Heart left ventricle (tissue), 16 donors: ENCODE measurements at places on chromosomes 12 and 14. TPM values are rescaled to one million over a fixed set of nuclear protein-coding genes. Genes with fewer than 3 reads are reported as not detected.

- DNase-seq: no peak
Measured at GRCh38 chr12:53179687-53180219, 769 bp upstream of the ZNF740 start.

GRCh38 chr14:70779667-70780066 lies 29.6 kb downstream of the MAP3K9 start:
- DNase-seq: peak; percentile 29

ESPL1 gene
- 0.15 TPM for polyA plus RNA-seq

- peak; percentile 46 for DNase-seq
Measured at GRCh38 chr12:52351196-52352059, 15.9 kb downstream of the KRT85 start.

- no peak for DNase-seq
Measured at GRCh38 chr14:35849122-35849521, 23.0 kb downstream of the BRMS1L start.

DNA sequence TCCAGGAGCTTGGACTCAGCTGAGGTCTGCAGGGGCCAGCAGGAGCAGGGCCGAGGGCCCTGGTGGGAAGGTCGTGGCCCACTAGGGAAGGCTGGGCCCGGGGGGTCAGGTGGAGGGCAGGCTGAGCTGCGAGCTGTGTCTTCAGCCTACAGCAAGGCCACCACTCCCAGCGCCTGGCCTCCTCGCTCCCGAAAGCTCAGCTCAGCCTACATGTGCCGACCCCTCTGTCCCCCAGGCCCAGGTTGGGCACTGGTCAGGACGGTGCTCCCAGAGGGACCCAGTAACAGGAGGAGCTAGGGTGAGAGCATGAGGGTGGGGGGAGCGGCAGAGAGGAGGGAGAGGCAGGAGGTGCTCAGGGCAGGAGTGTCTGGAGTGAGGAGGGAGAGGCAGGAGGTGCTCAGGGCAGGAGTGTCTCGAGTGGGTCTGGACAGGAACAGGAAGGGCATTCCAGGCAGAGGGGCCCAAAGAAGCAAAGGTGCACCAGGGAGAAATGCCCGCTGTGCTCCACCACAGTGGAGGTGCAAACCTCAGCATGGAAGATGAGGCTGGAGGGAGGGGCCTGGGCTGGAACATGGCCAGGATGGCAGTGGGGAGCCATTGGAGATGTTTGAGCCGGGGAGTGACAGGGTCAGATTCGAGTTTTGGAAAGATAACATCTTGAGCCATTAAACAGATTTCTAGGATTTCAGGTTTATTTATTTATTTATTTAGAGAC lies 29.1 kb upstream of the GPR132 start:
- no peak for DNase-seq

- no peak for DNase-seq
Measured at GRCh38 chr12:51496895-51497294, 72.3 kb downstream of the SLC4A8 start.

- no peak for DNase-seq
Measured at GRCh38 chr12:52637299-52637698, 14.7 kb downstream of the KRT2 start.

- DNase-seq: no peak
Measured at GRCh38 chr12:4908684-4909409, 858 bp upstream of the KCNA1 start.
